Psoas muscle (tissue), 8 donors: ENCODE measurements at places on chromosomes 11 and 22.
A peak's percentile ranks its signal among the peaks of the same experiment; 100 is the strongest.

- DNase-seq: peak; percentile 85
- H3K27me3 ChIP-seq: no peaks in the 10 kb centered on the region
- H3K4me3 ChIP-seq: no peak overlapping the region
- H3K36me3 ChIP-seq: no peaks in the 10 kb centered on the region
- peak overlapping the region; percentile 88 for H3K27ac ChIP-seq
- H3K4me1 ChIP-seq: peaks cover 42% of the 10 kb centered on the region
These were observed 47.0 kb downstream of the PACSIN2 start for GRCh38 chr22:42967933-42968332.

DNA sequence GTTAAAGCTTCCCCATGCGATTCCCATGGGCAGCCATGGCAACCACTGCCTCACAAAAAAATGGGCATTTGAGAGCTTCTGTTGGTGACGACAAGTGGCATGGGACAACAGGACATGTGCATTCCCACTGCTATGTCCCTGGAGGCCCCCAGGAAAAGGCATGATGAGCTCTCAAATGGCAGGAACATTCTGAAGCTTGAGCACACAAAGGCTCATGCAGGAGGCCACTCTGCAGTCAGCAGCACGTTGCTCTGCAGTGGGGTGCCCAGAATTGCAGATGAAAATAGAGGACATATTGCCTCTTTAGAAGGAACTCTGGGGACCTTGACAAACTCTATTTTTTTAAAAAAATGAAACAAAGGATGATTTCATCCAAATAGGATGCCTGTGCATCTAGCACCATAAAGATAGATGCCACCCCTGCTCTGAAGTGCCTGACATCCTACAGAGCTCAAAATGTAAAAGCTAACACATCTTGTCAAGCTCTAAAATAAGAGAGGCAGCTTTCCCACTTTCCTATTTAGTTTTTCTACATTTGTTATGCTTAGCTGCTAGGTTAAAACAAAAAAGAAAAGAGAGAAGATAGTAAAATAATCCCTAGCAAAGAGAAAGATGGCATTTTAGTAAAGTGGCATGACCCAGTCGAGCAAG, 277.6 kb upstream of the ZC3H12C start:
- no peaks in the 10 kb centered on the region for H3K4me1 ChIP-seq
- DNase-seq: no peak
- H3K36me3 ChIP-seq: no peaks in the 10 kb centered on the region
- no peaks in the 10 kb centered on the region for H3K27me3 ChIP-seq
- H3K4me3 ChIP-seq: no peak overlapping the region
- no peak overlapping the region for H3K27ac ChIP-seq

GRCh38 chr22:33971561-33971961, 51.3 kb upstream of the LARGE1 start:
- H3K27ac ChIP-seq: no peak overlapping the region
- H3K27me3 ChIP-seq: peaks cover 12% of the 10 kb centered on the region
- no peaks in the 10 kb centered on the region for H3K4me1 ChIP-seq
- no peak overlapping the region for H3K4me3 ChIP-seq
- DNase-seq: no peak

GRCh38 chr11:2750101-2750681, 50.4 kb upstream of the KCNQ1OT1 start:
- no peak overlapping the region for H3K4me3 ChIP-seq
- no peaks in the 10 kb centered on the region for H3K36me3 ChIP-seq
- DNase-seq: peak; percentile 39
- H3K27ac ChIP-seq: no peak overlapping the region

- DNase-seq: no peak
- no peak overlapping the region for H3K4me3 ChIP-seq
- H3K27me3 ChIP-seq: no peaks in the 10 kb centered on the region
- H3K36me3 ChIP-seq: no peaks in the 10 kb centered on the region
These were observed 61.8 kb downstream of the UBASH3B start for GRCh38 chr11:122717264-122717867.

GRCh38 chr11:91220476-91221202, 997.8 kb upstream of the CHORDC1 start:
- H3K4me1 ChIP-seq: peaks cover 7% of the 10 kb centered on the region
- no peak for DNase-seq
- no peak overlapping the region for H3K4me3 ChIP-seq
- H3K36me3 ChIP-seq: no peaks in the 10 kb centered on the region
- H3K27ac ChIP-seq: no peak overlapping the region
- H3K27me3 ChIP-seq: no peaks in the 10 kb centered on the region

DNA sequence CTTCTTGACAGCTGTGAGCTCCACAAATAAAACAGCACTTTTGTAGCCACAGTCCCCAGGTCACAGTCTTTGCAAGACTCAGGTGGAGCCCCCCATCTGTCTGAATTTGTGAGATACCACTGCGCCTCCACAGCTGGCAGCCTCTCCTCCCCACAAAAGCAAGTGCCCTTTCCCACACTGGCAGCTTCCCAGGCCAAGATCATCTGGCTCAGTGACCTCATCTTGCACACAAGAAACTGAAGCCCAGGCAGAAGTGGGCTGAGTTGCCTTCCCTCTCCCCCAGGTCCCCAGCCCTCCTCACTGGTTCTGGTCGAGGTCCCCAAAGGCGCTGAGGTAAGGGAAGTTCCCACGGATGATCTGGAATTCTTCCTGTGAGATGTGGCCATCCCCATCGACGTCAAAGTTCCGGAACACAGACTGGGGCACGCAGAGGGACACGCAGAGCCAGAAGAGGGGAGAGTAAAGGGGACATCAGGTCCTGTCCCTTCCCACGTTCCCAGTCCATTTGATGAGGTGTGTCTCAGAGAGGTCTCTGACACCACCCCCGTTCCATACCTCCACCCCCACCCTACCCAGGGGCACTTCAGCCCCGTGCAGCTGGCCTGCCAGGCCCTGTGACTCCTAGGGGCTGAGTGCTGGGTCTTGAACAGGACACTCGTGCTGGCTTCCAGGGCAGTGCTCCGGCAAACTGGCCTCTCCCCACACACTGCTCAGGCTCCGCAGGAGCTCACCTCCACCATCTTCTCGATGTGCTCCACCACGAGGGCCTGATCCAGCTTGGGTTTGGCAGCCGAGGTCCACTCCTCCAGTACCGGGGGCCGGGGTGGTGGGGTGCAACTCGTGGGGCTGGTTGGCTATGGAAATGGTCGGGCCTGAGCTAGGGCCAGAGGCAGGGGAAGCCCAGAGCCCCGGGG, 8.9 kb downstream of the RASGRP2 start:
- H3K27me3 ChIP-seq: no peaks in the 10 kb centered on the region
- no peak overlapping the region for H3K4me3 ChIP-seq
- H3K27ac ChIP-seq: no peak overlapping the region
- no peaks in the 10 kb centered on the region for H3K4me1 ChIP-seq
- no peaks in the 10 kb centered on the region for H3K36me3 ChIP-seq
- no peak for DNase-seq

- H3K27ac ChIP-seq: no peak overlapping the region
- no peak overlapping the region for H3K4me3 ChIP-seq
- DNase-seq: no peak
- no peaks in the 10 kb centered on the region for H3K4me1 ChIP-seq
These were observed 286.2 kb upstream of the NARS2 start for GRCh38 chr11:78860720-78861422.

GRCh38 chr11:126588630-126589491, 233.4 kb downstream of the ST3GAL4 start:
- DNase-seq: no peak
- H3K4me1 ChIP-seq: no peaks in the 10 kb centered on the region
- H3K4me3 ChIP-seq: no peak overlapping the region
- no peaks in the 10 kb centered on the region for H3K36me3 ChIP-seq
- no peaks in the 10 kb centered on the region for H3K27me3 ChIP-seq
